ENCODE measurements at places on chromosomes 11 and 22. TPM values are rescaled to one million over a fixed set of nuclear protein-coding genes. Genes with fewer than 3 reads are reported as not detected.

MCM5 gene
- total RNA-seq = 18.1 TPM

ELMOD1 gene
- 0.32 TPM for total RNA-seq

GAS2 gene
- 2.1 TPM for total RNA-seq

SNX32 gene
- 0.39 TPM for total RNA-seq

DNHD1 gene
- total RNA-seq = 24.1 TPM

FGF3 gene
- not detected for total RNA-seq

- no peak for DNase-seq
These were observed 1032.0 kb downstream of the BRD1 start for GRCh38 chr22:48795664-48796063.

DNA sequence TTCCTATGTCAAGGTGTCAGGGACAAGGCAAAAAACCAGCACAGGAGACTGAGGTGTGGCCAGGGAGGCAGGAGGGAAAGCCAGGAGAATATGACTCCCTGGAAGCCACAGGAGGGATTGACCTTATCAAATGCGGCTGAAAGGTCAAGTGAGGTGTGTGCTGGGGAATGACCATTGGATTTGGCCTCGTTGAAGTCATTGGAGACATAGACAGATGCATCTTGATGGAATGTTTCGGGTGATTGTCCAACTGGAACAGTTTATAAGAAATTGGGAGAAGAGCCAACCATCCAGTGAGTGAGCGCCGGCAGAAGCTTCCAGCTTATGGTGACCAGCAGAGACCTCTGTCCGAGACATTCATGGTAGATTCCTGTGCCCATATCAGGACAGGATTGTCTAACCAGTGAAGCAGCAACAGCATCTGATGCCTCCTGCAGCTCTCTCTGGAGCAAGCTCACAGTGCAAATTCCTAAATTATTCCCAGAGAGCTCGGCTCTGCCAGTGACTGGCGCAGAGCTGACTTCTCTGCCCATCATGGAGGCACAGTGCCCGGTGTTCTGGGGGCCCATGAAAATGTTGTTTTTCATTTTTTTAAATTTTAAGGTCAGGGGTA is 95.4 kb downstream of the MYO18B start:
- no peak for DNase-seq

DNA sequence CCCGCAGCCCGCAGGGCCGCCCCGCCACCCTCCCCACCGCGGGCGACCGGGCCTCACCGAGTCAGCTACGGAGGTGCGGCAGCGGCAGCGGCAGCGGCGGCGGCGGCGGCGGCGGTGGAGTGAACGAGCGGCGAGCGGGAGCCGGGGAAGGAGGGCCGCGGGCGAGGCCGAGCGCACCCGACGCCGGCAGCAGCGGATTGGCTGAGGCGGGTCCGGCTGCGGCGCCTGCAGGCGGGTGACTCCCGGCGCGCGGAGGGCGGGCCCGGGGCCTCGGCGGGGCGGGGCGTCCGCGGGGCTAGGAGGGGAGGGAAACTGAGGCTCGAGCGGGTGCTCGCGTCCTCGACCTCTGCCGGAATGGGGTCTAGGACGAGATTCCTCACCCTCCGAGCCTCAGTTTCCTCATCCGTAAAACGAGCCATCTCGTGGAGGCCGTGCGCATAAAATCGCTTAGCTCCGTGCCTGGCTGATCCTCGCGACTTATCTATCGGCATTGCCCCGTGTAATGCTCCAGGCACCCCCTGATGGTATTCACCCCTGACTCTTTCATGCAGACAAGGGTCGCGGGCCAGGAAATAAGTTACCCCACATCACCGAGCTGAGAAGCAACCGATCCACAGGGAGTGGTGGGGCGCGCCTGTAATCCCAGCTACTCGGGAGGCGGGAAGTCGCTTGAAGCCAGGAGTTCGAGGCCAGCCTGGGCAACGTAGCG is at the start of gene CPT1A:
Gene CPT1A (minus strand): TSS at position 199 of the 709 bp plus-strand sequence. CDS start 26,442 bp downstream, outside the sequence.
- peak; percentile 94 for DNase-seq

DNA sequence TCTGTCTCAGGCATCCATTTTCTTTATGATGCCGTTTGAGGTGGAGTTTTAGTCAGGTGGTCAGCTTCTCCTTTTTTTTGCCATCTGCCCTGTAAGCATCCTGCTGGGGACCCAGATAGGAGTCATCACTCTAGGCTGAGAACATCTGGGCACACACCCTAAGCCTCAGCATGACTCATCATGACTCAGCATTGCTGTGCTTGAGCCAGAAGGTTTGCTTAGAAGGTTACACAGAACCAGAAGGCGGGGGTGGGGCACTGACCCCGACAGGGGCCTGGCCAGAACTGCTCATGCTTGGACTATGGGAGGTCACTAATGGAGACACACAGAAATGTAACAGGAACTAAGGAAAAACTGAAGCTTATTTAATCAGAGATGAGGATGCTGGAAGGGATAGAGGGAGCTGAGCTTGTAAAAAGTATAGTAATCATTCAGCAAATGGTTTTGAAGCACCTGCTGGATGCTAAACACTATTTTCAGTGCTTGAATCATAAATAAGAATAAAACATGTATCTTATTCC is 10.9 kb upstream of the HBE1 start:
- peak; percentile 86 for DNase-seq

- DNase-seq = no peak
These were observed 46.1 kb downstream of the BDNF start for GRCh38 chr11:27653990-27654758.

DNA sequence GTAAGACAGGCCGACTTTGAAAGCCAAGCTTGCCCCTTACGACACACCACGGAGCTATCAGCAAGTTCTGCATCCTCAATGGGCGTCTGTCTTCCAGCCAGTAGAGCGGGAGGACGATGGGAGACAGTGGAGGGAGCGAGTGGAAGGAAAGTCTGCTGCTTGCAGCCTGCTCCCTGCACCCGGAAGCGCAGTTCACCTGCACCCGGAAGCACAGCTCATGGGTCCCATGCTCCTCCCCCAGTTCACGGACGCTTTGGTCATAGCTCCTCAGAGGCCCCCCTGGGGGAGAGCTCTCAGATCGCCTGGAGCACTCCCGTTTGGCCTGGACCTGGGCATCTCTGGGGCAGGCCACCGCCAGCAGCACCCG is 51.3 kb downstream of the FBLN1 start:
- DNase-seq = peak; percentile 51

GRCh38 chr11:58659910-58660570 is 37.6 kb downstream of the CNTF start:
- DNase-seq = no peak

DNA sequence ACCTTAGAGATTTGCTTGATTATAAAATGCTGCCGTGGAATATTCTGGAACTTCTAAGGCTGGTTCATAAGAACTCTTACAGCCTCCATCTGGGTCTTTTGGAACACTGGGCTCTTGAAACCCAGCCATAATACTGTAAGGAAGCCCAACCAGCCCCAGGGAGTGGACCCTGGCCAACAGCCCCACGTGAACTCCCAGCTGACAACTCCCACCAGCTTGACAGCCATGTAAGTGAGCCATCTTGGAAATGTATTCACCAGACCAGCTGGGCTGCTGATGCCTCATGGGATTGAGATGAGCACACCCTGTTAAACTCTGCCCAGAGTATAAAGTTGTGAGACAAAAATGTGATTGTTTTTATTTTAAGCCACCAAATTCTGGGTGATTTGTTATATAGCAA is 378.7 kb upstream of the RAG2 start:
- DNase-seq = no peak

DNA sequence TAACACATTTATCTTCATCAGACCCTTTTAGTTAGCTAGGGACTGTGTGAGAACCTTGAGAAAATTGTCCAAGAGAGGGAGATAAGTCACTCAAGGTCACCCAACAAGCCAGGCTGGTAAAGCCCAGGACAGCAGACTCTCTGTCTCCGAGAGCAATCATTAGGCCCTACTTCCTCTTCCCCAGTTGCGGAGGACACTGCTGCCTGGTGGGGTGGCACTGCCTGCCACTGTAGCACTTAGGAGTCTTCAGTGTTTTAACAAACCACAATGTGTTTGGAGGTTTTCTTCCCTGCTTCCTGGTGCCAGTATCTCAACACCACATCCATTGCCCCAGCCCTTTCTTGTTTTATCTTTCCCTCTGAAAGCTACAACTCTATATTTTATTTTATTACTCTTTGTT is 132.1 kb upstream of the LDLRAD3 start:
- no peak for DNase-seq
